ENCODE measurements at places on chromosomes 7 and 10.

GRCh38 chr10:67296926-67297325 lies 371.1 kb downstream of the LRRTM3 start:
- DNase-seq, result no peak

- no peak for DNase-seq
Measured at GRCh38 chr7:154781369-154782303, 221.3 kb downstream of the PAXIP1 start.

- DNase-seq, result no peak
Measured at GRCh38 chr7:98679741-98680140, 62.7 kb downstream of the NPTX2 start.

- no peak for DNase-seq
Measured at GRCh38 chr10:89649051-89649450, 4.0 kb upstream of the PANK1 start.

DNA sequence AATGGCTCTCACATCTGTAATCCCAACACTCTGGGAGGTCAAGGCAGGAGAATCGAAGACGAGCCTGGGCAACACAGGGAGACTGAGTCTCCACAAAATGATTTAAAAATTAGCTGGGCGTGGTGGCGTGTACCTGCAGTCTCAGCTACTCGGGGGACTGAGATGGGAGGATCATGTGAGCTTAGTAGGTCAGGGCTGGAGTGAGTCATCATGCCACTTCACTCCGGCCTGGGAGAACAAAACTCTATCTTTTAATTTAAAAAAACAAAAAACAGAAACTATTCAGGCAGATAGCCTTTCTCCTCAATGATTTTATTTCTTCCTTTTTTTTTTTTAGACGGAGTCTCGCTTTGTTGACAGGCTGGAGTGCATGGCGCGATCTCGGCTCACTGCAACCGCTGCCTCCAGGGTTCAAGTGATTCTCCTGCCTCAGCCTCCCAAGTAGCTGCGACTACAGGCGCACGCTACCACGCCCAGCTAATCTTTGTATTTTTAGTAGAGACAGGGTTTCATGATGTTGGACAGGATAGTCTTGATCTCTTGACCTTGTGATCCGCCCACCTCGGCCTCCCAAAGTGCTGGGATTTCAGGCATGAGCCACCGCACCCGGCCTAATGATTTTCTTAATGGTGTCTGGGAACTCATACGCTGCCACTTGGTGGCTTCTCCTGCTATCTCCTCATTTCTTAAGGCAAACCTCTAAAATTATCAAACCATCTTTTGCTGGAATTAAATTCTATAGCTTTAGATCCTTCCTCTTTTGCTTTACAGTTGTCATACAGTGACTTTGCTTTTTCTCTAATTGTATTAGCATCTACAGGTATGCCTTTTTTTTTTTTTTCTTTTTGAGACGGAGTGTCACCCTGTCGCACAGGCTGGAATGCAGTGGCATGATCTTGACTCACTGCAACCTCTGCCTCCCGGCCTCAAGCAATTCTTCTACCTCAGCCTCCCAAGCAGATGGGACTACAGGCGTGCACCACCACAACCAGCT lies 22.9 kb downstream of the SRPK2 start:
- no peak for DNase-seq

DNA sequence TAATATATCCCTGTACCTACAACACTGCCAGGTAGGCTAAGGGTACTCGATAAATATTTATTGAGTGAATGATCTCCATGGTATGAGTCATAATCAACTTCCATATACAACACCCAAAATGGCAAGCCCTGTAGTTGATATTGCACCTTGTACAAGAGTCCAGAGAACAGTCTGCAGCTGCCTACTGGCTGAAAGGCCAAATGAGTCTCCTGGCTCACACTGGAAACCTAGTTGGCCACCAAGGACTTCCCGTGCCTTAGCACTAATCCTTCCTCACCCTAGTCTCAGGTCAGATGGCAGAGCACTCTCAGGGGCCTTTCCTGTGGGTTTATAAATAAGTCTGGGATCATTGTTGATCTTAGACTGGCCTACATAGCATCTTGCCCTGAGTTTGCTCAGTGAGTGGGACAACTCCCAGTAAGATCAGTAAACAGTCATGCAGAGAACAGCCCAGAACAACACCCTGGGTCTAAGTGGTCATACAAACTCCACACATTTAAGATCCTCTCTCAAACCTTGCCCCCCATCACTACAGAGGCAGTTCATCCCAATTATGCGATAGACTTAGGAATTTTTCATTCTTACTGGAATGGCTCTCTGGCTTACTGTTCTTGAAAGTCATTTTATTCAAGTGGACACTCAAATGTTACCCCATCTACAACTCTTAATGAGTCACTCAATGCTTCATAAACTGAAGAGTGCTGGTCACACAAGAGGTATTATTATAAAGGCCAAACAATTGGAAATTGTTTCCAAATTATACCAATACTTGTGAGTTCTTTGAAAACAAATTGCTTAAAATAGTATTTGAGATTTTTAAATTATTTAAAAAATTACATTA lies 14.7 kb upstream of the SLC16A9 start:
- DNase-seq, result no peak

DNA sequence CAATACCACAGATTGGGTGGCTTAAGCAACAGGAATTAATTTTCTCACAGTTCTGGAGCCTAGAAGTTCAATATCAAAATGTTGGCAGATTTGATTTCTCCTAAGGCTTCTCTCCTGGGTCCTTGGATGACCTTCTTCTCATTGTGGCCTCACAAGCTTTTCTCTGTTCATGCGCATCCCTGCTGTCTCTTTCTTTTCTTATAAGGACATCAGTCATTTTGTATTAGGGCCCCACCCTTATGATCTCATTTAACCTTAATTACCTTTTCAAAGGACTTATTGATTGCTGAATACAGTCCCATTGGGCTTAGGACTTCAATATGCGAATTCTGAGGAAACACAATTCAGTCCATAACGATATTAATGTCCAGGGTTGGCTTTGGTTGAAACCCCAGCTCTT lies 285.4 kb downstream of the HDAC9 start:
- no peak for DNase-seq

DNA sequence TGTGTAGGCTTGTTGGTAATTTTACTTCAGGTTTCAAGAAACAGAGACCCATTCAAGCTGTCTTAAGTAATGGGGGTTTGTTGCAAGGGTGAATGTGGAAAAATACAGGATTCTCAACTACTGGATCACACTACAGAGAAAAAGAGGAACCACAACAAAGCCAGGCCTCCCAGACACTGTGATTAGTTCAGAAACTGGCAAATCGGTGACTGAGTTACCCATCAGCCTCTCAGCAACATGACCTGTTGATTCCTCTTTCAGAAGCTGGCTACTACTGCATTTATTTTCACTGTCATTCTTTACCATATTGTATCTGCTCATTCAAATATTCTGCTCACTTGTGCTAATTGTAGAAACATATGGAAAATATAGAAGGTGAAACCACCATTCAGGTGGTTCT lies 16.0 kb downstream of the CCDC71L start:
- DNase-seq, result no peak
